ENCODE measurements at places on chromosomes 1 and 21. TPM values are rescaled to one million over a fixed set of nuclear protein-coding genes. Genes with fewer than 3 reads are reported as not detected.
A peak's percentile ranks its signal among the peaks of the same experiment; 100 is the strongest.

DNA sequence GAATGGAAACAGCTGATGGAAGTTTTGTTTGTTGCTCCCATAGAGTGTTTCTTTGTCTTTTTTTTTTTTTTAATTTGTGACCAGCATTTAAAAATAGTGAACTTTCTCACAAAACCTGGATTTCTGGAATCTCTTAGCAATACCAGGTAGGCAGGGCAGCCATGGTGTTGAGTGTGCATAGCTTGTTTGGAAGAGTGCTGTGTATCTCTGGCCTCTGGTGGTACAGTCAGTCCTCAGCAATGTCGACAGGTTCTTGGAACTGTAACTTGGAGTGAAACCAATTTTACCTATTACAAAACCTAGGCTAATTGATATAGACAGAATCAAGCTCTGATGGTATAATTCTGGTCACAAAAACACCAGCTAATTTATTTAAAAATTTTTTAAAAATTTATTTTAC, 6.7 kb downstream of the AADACL3 start:
- H3K4me3 ChIP-seq = no peak overlapping the region
- no peaks in the 10 kb centered on the region for H3K27me3 ChIP-seq
- no peaks in the 10 kb centered on the region for H3K36me3 ChIP-seq
- DNase-seq = no peak
- H3K27ac ChIP-seq = no peak overlapping the region

- H3K27ac ChIP-seq = no peak overlapping the region
- H3K4me3 ChIP-seq = no peak overlapping the region
- peaks cover 42% of the 10 kb centered on the region for H3K27me3 ChIP-seq
- no peaks in the 10 kb centered on the region for H3K4me1 ChIP-seq
- DNase-seq = no peak
Observed at GRCh38 chr1:208273386-208274017, 29.3 kb upstream of the PLXNA2 start.

- no peak overlapping the region for H3K27ac ChIP-seq
- H3K4me3 ChIP-seq = no peak overlapping the region
- H3K27me3 ChIP-seq = no peaks in the 10 kb centered on the region
- peaks cover 6% of the 10 kb centered on the region for H3K4me1 ChIP-seq
- no peaks in the 10 kb centered on the region for H3K36me3 ChIP-seq
Observed at GRCh38 chr1:61361931-61362330, 279.6 kb downstream of the NFIA start.

- no peak overlapping the region for H3K27ac ChIP-seq
- H3K4me1 ChIP-seq = peaks cover 11% of the 10 kb centered on the region
- H3K27me3 ChIP-seq = peaks cover 36% of the 10 kb centered on the region
- H3K36me3 ChIP-seq = no peaks in the 10 kb centered on the region
Observed at GRCh38 chr1:148385371-148386030, 97.6 kb downstream of the PPIAL4G start.

- H3K27me3 ChIP-seq = peaks cover 25% of the 10 kb centered on the region
- H3K36me3 ChIP-seq = no peaks in the 10 kb centered on the region
- H3K4me3 ChIP-seq = no peak overlapping the region
- H3K4me1 ChIP-seq = no peaks in the 10 kb centered on the region
- no peak for DNase-seq
Observed at GRCh38 chr1:1170215-1171091, 3.2 kb upstream of the TTLL10 start.

DNA sequence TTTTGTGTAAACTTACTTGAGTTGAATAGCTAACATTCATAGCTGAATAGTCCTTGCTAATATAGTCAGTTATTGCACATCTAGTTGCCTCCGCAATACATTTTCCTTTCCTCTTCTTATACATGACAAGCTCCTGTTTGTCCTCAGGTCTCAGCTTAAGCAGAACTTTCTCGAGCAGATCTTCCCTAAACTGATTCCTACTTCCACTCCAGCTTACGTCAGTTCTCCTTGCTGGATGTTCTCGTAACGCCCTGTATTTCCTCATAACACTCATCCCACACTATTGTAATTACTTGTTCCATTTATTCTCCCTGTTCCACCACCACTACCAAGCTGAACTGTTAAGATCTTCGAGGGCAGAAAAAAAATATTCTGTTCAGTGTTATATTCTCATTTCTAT, 15.1 kb upstream of the OMA1 start:
- no peaks in the 10 kb centered on the region for H3K4me1 ChIP-seq
- H3K4me3 ChIP-seq = no peak overlapping the region
- no peak for DNase-seq
- H3K27ac ChIP-seq = no peak overlapping the region
- no peaks in the 10 kb centered on the region for H3K36me3 ChIP-seq

GRCh38 chr1:23787701-23788100, 3.2 kb upstream of the LYPLA2 start:
- H3K4me3 ChIP-seq = no peak overlapping the region
- peaks cover 34% of the 10 kb centered on the region for H3K4me1 ChIP-seq
- peaks cover 32% of the 10 kb centered on the region for H3K36me3 ChIP-seq
- DNase-seq = no peak

DNA sequence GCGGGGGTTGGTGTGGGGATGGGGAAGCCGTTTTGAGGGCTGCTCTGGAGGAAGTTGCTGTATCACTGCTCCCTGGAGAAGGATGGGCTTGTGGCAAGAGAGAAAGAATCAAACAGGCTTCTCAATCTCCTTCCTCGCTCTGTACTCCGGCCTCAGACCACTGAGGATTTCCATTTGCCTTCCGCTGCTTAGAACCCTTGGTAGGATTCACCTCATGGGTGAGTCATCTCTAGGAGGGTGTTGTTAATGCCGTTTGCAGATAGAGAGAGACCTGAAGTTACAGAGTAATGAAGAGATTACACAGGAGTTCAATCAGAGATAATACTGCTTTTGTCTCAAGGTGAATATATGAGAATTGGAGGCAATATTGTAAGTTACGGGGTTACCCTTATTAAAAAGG, 15.3 kb downstream of the SLC35F3 start:
- H3K4me1 ChIP-seq = no peaks in the 10 kb centered on the region
- H3K27me3 ChIP-seq = no peaks in the 10 kb centered on the region
- H3K36me3 ChIP-seq = no peaks in the 10 kb centered on the region

DNA sequence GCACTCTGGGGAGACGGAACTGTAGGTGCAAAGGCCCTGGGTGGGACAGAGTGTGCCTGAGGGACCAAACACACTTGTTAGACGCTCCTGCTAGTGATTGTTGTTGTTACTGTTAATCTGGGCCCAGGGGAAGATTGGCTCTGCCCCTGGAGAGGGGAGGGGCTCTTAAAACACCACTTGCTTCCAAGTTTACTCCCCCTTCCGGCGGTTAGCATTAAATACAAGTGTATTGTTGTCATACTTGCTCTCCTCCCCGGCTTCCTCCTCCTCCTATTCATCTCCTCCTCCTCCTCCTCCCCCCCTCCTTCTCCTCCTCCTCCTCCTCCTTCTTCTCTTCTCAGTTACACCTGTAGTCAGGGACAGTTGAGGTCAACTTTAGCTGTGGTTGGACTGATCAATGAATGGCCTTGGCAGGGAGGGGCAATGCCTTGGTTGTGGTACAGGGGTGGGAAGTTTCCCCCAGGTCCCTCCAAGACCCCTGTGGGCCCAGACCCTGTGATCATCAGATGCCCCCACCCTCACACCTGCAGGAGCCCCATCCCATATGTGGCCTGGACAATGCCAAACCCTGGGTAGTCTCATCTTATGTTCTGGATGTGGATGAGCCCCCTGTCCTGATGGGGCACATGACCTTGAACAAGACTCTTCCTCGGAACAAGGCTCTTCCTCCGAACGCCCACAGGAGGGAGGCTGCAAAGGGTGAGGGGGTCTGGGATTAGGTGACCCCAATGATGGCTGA, 217.3 kb downstream of the PTPRU start:
- no peak overlapping the region for H3K4me3 ChIP-seq
- H3K4me1 ChIP-seq = no peaks in the 10 kb centered on the region
- peak; percentile 33 for DNase-seq

GRCh38 chr1:198544265-198544664, 3.8 kb upstream of the ATP6V1G3 start:
- H3K4me1 ChIP-seq = peaks cover 27% of the 10 kb centered on the region
- no peak for DNase-seq
- peaks cover 11% of the 10 kb centered on the region for H3K36me3 ChIP-seq
- no peak overlapping the region for H3K4me3 ChIP-seq
- no peak overlapping the region for H3K27ac ChIP-seq

GRCh38 chr1:32286763-32287162, 5.1 kb upstream of the HDAC1 start:
- H3K27me3 ChIP-seq = no peaks in the 10 kb centered on the region
- H3K4me3 ChIP-seq = no peak overlapping the region
- H3K4me1 ChIP-seq = peaks cover 8% of the 10 kb centered on the region
- no peak overlapping the region for H3K27ac ChIP-seq
- DNase-seq = no peak

DNA sequence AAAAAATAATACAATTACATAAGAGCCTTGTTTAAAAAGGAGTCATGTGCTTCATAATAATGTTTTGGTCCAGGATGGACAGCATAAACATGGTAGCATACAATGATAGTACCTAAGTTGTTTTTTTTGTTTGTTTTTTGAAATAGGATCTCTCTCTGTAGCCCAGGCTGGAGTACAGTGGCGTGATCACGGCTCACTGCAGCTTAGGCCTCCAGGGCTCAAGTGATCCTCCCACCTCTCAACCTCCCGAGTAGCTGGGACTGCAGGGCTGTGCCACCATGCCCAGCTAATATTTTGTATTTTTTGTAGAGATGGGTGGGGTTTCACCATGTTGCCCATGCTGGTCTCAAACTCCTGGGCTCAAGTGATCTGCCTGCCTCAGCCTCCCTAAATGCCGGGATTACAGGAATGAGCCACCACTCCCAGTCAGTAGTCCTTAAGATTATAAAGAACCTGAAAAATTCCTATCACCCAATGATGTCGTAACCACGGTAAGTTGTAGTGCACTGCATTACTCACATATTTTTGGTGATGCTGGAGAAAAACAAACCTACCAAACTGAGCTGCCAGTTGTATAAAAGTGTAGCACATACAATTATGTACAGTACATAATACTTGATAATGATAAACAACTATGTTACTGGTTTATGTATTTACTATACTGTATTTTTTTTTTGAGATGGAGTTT, 22.4 kb upstream of the RCOR3 start:
- no peak overlapping the region for H3K27ac ChIP-seq
- no peaks in the 10 kb centered on the region for H3K4me1 ChIP-seq
- no peaks in the 10 kb centered on the region for H3K36me3 ChIP-seq
- peak; percentile 17 for DNase-seq
- H3K27me3 ChIP-seq = no peaks in the 10 kb centered on the region

GRCh38 chr1:197561041-197561440, 214.2 kb downstream of the DENND1B start:
- no peak overlapping the region for H3K4me3 ChIP-seq
- no peak for DNase-seq
- H3K27ac ChIP-seq = no peak overlapping the region
- H3K36me3 ChIP-seq = peaks cover 8% of the 10 kb centered on the region
- no peaks in the 10 kb centered on the region for H3K27me3 ChIP-seq

DNA sequence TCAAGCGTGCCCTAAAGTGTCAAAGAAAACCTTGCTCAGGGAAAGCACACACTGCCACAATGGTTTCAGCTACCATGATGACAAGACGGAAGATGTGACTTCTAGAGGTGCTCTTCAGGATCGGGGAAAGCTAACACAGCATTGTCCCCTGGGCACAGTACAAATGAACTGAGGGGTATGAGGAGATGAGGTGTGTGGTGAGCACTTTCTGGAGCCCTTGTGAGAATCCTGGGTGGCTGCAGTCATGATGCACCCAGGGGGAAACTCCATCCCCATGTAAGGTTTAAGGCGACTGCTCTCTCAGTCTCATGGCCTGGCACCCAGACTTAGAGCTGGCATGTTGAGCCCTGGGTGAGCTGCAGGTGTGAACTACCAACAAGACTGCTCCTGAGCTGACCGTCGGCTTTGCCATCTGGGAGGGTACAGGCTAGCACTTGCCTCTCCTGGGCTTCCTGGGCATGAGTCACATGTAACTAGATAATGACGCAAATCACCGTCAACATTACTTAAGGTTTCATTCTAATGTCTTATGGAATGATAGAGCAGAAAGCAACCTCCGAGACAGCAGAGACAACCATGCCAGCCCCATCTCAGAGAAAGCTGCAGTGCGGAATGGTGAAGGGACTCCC, 144.6 kb downstream of the CLIC6 start:
- H3K4me3 ChIP-seq = peak overlapping the region; percentile 65
- H3K36me3 ChIP-seq = peaks cover 80% of the 10 kb centered on the region
- peak; percentile 67 for DNase-seq
- peaks cover 26% of the 10 kb centered on the region for H3K27me3 ChIP-seq

DNA sequence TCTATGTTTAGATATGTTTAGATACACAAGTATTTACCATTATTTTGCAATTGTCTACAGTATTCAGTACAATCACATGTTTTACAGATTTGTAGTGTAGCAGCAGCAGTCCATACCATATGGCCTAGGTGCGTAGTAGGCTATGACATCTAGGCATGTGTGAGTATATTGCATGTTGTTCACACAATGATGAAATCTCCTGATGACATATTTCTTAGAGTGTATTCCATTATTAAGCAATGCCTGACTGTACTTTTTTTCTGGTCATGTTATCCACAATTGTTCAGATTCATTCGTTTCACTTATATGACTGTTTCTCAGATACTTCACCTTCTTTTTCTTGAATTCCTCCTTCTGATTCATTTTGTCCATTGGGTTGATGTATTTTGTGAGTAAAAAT, 9.9 kb upstream of the BACE2 start:
- peaks cover 22% of the 10 kb centered on the region for H3K27me3 ChIP-seq
- DNase-seq = no peak
- H3K27ac ChIP-seq = no peak overlapping the region
- H3K4me3 ChIP-seq = no peak overlapping the region
- H3K36me3 ChIP-seq = no peaks in the 10 kb centered on the region

DNA sequence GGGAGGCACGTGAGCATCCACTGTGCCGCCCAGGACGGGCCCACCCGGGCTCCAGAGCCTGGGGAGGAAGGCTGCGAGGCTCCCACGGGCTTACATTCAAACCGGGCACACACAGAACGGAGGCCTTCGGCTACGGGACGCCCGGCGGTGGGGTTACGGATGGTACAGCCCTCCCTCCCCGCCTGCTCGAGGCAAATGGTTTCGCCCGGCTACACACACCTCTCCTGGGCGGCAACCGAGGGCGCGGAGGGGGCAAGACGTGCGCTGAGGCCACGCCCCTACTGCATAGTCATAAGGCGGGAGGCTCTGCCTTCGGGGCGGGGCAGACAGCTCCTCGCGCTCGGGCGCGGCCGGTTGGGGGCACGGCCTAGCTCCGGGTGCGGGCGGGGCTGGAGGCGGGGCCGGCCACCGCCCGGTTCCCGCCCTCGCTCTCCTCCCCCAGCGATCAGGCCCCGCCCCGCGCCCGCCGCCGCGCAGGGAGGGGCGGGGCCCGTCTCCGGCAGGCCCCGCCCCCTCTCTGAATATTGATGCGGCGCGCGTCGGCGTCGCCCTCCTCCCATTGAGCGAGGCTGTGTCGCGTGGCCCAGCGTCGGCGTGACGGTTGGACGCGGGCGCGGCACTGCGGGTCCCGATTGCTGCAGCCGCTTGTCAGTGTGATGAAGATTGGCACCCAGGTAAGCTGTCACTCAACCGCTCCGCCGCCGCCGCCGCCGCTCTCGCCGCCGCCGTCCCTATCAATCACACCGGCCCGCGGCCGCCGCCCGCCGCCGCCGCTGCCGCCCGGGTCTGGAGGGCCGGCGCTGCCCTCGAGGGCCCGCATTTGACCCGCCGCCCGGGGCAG, at the start of gene PKNOX1:
TSS of gene PKNOX1 (plus strand) at position 572 of the 841 bp plus-strand sequence. CDS start 29,820 bp downstream, outside the sequence.
- peaks cover 21% of the 10 kb centered on the region for H3K36me3 ChIP-seq
- peak within 1 kb of the TSS; percentile 92 for H3K4me3 ChIP-seq

CHI3L1 gene
- total RNA-seq = not detected

LCE1F gene
- not detected for total RNA-seq

ANKRD34A gene
- 12.8 TPM for total RNA-seq

KCNH1 gene
- 1.4 TPM for total RNA-seq

TLR5 gene
- not detected for total RNA-seq

SYDE2 gene
- total RNA-seq = 9.1 TPM

HHIPL2 gene
- total RNA-seq = not detected

NOC2L gene
- total RNA-seq = 119 TPM

PARK7 gene
- total RNA-seq = 360 TPM

TNNI3K gene
- total RNA-seq = not detected

Measured in HFFc6 (cell line).